Kidney tubule cell (primary cell): ENCODE measurements at places on chromosomes 6 and 20.

DNA sequence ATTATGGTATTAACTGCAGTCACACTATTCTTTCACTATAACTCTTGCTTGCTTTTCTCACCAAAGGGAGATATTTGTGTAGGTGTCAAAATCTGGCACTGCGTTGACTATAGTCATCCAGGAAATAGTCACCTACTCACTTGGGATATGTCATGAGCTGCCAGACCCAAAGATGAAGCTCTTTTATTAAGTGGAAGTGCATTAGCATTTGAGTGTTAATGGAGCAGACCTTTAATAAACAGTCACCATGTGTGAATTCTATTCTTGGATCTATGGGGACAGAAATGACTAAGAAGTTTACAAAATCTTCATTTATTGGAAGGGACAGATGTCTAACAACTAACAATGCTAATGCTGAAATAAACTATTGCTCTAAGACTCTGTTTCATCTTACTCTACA lies 130.1 kb upstream of the NEDD9 start:
- DNase-seq = no peak

DNA sequence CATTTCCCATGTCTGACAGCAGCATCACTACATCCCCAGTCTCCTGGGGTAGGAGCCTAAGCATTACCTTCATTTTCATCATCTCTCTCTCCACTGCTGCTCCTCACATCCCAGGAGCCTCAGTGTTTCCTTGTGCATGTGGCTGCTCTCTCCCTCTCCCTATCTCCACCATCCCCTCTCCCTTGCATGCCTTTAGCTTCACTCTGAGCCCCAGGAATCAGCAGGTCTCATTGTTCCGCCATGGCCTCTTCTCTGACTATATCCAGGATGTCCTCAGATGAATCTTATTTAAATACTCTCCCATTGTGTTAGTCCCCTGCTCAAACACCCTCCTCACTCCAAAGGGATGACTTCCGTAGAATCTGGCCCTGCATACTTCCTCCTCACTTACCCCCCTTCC lies 79.4 kb downstream of the FAXC start:
- no peak for DNase-seq

- DNase-seq = no peak
These were observed 82.6 kb downstream of the SLC22A3 start for GRCh38 chr6:160430751-160431150.

DNA sequence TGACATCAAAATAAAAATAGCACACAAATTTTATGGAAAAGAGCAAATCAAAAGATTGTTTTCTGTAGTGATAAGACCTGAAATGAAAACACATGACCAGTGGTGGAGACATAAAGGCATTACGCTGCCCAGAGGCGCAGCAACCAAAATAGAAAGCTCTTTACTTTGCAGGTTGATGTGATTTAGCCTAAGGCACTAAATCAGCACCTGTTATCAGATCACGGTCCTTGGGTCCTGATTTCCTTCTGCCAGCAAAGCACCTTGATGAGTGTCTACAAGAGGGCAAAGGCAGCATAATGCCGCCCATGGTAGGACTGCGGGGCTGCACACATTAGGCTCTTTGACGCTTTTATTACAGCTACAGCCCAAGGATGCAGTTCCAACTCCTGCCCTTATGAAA lies 19.3 kb upstream of the RAMACL start:
- DNase-seq = no peak

DNA sequence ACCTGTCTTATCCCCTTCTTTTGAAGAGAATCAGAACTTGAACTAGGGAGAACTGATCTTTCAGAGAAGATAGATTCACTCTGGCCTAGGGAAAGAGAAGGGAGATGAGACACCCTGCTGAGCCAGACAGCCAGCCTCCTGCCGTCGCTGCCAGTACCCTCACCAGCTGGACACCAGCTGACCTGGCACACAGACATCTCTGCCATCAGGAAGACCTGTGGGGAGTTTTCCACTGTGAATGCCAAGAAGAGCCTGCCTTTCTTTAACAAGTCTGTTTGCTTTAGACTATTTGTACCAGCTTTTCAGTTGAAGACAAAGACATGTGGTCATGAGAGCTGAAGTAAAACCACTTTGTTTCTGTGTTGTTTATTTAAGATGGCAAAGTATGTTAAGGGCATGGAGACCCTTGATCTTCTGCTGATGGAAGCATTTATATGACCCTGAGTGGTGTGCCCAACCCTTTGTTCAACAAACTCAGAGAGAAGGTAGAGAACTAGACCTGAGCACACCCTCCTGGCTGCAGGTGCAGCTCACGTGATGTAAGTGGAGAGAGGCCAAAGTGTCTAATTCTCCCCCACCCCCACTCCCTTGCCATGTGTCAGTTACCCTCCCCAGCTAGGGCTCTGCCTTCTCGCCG lies 82.3 kb upstream of the SLC24A3 start:
- DNase-seq = no peak

- no peak for DNase-seq
These were observed 32.6 kb downstream of the MOCS1 start for GRCh38 chr6:39901670-39902069.
